CD4-positive, alpha-beta T cell treated with Interleukin-6 for 4 hours (primary cell): ENCODE measurements at places on chromosomes 2 and 18.

GRCh38 chr2:48110492-48110891, 204.2 kb upstream of the FBXO11 start:
- DNase-seq, result no peak

GRCh38 chr18:58252166-58252565, 208.1 kb downstream of the NEDD4L start:
- DNase-seq, result no peak

- no peak for DNase-seq
Measured at GRCh38 chr2:205836477-205837221, 154.3 kb downstream of the NRP2 start.

DNA sequence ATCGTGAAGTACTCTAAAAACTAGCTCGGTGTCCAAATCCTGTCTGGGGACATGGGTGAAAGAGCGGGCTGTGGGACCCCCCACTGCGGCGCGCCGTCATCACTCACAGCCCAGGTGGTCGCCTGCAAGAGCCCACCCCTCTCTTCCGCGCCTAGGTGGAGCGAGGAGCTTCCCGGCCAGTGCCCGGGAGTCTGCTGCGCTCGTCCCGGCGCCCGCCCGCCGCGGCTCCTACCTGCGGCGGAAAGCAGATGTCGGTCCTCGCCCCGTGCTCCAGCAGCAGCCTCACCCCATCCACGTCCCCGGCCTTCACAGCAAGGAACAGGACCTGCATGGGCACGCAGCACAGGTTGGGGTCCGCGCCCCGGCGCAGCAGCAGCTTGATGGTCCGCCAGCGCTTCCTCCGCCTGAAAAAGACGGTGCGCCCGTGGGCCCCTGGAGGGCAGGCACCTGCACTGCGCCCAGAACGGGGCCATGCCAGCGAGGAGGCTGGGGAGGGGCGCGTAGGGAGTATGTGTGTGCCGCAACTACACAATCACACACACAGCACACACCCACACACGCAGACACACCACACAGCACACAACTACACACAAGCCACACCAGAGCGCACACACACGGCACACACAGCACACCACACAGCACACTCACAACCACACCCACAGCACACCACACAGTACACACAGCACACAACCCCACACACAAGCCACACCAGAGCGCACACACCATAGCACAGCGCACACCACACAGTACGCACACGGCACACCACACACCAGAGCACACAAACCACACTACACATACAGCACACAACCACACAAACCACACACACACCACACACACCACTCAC, 37.4 kb downstream of the ANKMY1 start:
- no peak for DNase-seq

- no peak for DNase-seq
Measured at GRCh38 chr2:232505856-232506255, 14.3 kb upstream of the PRSS56 start.

- DNase-seq, result no peak
Measured at GRCh38 chr18:48490641-48491293, 48.1 kb upstream of the CTIF start.

DNA sequence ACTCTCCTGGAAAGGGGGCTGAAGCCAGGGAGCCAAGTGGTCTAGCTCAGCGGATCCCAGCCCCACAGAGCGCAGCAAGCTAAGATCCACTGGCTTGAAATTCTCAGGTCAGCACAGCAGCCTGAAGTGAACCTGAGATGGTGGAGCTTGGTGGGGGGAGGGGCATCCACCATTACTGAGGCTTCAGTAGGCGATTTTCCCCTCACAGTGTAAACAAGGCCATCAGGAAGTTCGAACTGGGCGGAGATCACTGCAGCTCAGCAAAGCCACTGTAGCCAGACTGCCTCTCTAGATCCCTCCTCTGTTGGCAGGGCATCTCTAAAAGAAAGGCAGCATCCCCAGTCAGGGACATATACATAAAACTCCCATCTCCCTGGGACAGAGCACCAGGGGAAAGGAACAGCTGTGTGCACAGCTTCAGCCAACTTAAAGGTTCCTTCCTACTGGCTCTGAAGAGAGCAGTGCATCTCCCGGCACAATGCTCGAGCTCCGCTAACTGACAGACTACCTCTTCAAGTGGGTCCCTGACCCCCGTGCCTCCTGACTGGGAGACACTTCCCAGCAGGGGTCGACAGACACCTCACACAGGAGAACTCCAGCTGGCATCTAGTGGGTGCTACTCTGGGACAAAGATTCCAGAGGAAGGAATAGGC, 282.3 kb upstream of the EPC2 start:
- no peak for DNase-seq

DNA sequence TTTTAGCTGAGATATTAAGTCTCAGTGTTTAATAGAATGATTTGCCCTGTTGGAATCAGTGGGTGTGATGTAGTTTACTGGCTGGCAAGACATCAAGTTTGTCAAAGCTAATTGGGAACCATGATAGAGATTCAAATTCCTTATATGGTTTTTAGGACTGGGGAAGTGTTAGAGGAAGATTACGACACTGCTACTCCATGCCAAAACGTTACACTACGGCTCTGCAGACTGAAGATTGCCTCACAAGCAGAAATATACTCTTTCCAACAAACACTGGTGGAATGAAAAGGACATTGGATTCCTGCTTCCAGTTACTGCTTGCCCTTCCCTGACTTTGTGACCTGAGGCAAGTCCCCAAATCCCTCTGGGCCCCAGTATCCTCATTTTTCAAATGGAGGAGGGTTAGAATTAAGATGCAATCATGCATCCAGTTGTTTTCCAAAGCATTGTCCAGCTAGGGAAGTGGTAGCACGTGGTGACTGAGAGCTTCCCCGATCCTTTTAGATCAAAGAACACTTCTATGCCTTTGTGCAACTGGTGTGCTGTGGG, 147.6 kb downstream of the CDC42EP3 start:
- no peak for DNase-seq

- no peak for DNase-seq
Measured at GRCh38 chr2:102313025-102313424, 1.7 kb downstream of the IL1RL1 start.

GRCh38 chr18:50727721-50728471, 91.9 kb downstream of the MRO start:
- DNase-seq, result no peak

- no peak for DNase-seq
Measured at GRCh38 chr18:35494251-35495220, 3.2 kb downstream of the INO80C start.

DNA sequence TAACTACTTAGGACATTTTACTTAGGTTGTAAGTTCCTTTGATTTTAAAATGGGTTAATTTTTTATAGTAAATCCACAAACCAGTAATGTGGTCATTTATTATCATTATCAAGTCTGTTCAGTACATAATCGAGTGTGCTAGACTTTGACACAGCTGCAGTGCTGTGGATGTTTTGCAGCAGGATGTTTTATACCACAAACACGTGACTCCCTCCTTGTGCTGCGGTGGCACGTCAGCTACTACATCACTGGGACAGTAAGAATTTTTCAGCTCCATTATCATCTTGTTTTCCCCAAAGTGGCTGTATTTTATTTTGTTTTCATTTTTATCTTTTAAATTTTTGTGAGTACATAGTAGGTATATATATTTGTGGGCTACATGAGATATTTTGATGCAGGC, 70.0 kb downstream of the ATP9B start:
- DNase-seq, result peak; percentile 16

DNA sequence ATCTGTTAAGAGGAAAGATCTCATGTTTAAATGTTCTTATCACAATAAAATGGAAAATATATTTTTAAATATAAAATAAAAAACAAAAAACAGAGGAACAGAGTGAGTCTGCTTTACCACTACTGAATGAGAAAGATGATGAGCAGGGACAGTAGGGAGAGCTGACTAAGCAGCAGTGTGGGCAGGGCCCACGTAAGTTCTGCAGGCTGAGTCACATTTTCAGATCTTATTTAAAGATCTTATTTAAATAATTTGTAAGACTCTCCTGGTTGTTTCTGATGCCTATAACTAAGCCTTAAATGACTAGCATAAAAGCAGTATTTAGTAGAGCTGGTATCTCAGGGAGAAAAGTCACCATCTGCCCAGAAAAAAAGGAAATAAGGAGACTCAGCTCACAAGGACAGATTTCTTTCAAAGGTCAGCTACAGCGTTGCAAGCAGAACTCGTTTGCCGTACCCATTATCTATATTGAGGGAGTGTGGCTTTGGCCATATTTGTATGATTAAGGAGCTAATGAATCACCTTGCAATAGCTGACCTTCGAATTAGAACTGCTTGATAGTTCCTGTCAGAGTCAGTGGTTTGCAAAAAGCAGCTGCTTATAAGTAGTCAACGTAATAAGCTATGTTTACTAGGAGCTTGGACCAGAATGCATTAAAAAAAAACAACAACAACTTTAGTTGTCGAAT, 322.1 kb upstream of the CHAC2 start:
- DNase-seq, result no peak

GRCh38 chr2:105768961-105769452, 24.3 kb downstream of the NCK2 start:
- DNase-seq, result no peak

GRCh38 chr2:227570615-227571014, 28.1 kb upstream of the SCYGR2 start:
- DNase-seq, result no peak

GRCh38 chr2:11711751-11712150, 34.7 kb upstream of the LPIN1 start:
- DNase-seq, result no peak

GRCh38 chr2:164127971-164128527, 392.2 kb upstream of the FIGN start:
- DNase-seq, result no peak

DNA sequence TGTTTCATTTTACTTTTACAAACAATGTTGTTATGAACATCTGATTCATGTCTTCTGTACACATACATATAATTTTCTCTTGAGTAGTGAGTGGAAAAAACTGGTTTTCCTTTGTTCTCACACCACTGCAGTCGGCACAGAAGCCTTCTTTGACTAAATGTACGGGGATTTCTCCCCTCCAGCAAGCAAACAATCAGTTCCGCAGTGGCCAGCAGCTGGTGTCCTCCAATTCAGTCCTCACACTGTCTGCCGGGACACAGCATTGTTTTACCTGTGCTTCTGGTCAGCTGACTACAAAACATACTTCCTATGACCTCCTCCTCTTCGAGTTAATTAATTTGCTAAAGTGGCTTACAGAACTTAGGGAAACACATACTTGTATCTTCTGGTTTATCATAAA, 202.8 kb downstream of the WDR7 start:
- DNase-seq, result no peak

DNA sequence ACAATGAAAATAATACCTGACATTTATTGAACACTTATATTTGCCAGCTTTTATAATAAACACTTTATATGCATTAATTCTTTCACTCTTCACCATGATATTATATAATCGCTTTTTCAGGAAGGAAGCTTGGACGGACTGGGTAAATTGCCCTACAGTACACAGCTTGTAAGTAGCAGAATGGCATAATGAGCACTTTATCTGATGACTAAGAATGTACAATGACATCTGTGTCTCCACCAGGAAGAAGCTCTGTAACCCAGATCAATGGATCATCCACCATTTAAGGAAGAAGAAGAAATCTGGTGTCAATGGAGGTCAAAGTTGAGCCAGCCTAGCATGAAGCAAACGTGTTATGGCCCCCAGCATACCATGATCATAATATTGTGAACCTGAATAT, 444.0 kb upstream of the SPHKAP start:
- DNase-seq, result no peak

DNA sequence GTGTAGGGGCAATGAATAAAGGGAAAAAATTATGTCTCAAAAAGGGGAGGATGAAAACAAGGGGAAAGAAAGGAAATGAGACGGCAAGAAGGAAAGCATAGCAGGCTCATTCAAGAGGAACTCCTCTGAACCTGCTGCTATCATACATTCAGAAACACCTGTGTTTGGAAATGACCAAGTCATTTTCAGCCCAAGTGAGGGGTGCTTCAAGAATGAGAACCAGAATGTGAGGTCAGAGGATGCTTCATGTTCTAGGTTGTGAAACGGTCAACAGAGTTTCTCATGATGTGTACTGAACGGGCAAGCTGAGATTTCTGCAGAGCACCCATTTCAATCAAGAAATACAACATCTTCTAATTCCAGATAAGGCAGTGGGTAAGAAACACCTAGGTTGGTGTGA, 1367.2 kb upstream of the CELF4 start:
- no peak for DNase-seq

DNA sequence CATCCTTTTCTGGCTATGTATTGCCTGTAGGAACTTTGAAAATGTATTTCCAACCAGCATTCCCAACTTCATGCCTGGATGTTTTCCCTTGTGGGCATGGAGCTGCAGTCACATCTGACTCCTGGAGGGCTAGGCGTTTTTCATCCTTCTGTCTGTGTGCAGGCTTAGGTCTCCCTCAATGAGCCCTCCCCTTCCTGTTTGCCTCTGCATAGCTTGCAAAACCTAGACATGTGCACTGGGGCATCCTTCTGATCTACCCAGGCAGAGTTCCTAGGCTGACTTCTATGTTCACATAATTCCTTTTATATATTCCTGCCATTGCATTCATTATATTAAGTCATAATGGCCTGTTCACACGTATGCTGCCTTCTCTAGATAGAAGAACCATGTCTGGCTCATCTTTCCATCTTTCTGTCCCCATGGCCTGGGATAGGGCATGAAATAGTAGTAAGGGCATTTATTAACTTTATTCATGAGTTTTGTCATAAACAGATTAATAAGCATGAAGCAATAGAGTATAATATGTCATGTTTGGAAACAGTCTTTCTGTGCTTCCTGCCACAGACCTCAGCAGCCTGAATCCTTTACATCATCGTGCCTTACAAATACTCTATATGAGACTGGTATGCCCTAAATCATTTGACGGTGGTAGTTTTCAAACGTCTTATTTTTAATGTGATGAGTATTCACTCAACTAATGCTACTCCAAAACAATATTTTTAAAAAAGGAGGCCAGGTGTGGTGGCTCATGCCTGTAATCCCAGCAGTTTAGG, 195.6 kb downstream of the TGIF1 start:
- no peak for DNase-seq

- no peak for DNase-seq
Measured at GRCh38 chr18:76558881-76559667, 64.0 kb upstream of the ZNF516 start.

DNA sequence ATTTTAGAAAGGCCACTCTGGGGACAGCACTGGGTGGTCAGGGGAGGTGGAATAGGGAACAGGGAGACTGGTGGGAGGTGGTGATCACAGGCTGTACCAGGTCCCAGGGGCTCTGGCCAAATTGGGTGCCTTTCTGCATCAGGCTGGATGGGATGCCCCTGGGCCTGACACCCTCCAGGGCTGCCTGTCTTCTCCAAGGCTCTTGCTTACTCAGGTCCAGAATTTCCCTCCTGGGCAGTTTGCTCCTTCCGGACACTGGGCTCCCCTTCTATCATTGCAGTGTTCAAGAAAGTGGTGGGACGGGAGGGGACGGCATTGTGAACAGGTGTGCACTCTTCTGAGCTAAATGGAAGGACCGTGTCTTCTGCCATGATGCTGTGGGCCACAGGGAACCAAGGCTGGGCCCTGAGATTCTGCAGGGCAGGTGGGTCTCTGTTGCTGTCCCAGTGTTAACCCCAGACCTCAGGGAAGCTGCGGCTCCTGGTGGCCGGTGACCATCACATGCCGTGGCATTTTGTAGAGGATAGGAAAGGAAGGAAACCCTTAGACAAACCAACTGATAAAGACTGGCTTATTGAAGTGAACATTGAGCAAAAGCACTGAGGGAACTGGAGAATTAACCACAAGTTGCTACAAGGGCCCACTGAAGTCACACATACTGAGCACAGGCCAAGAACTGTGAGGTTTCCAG, 93.7 kb upstream of the HS6ST1 start:
- DNase-seq, result no peak
